Caudate nucleus (tissue), 63 donors: ENCODE measurements at places on chromosomes 12 and 14.

DNA sequence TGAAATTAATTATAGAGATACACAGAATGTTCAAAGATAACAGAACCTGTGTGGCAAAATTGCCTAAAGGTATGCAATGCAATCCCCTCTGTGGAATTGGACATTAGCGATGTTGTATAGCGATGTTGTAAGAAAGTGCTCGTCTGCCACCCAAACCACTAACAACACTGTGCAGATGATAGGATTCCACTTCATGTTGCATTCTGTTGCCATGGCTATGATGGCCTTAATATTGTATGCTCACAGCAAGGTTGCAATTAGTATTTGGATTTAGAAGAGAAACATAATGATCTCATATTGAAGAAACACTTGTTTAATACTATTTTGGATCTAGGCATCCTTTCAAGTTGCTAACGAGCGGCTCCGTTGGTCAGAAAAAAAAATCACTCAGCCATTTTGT, 260.3 kb downstream of the BCAT1 start:
- DNase-seq: no peak

GRCh38 chr12:114015851-114016250, 49.7 kb upstream of the RBM19 start:
- DNase-seq: no peak

DNA sequence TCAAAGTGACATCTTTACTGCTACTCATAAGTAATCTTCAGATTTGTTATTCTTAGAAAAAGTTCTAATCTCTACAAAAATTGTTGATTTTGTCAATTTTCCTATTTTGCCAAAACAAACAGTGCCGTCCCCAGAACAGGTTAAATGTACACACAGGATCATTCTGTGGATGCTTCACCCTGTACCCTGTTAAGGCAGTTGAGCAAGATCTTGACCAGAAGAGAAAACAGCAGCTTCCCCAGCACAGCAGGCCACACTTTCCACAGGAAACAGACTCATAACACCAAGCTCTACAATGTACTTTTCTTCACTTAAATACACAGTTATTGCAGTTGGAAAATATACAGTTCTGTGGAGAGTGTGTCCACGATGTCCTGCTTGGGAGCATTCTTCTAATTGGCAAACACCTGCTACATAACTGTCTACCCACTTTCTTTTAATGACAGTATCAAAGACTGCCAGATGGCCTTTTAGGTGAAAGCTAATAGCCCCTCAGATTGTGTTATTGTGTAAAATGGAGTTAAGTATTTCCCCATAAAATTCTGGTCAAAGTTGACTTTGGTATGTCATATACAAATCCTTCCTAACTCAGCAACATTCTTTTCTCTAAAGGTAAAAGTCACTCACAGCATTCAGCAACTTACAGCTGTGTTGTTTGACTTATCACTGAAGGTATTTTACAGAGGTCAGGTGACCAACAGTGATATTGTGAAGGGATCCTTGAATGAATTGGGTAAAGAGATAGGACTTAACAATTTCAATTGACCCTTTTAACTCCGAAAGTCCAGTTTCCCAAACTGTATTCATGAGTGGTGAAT, 77.0 kb downstream of the SEC23A start:
- no peak for DNase-seq

DNA sequence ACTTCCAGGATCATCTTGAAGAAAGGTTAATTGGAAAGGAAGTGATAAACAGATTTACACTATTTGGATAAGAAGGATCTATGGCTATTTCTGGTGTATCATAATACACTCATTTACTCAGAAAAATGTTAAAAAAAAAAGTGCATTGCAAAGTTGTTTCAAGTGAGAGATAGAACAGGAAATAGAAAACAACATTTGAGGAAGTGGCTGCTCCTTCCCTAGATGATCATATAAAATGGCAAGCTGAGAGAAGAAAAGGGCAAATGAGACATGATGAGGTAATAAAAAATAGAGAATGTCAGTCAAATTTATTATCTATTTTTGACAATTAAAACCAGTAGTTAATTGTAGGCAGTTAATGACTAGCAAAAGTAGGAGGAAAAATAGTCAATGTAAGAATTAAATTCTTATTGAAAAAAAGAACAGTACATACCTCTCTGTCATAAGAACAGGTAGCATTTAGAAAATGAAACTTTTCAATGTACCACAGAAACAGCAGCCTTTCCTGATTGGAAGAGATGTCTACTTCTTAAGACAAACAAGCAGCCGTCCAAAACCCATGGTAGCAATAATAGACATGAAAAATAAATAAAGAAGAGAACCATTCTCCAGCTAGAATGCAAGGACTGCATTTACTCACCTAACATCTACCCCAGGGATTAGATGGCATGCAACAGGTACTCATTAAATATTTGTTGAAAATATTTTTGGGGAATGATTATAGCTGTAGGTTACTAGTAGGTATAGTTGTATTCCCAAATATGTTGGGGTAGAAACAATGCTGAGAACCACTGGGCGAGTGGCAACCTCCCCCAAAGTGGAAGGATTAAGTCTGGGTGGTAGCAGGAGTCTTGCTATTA, 63.9 kb upstream of the GRIP1 start:
- no peak for DNase-seq

- no peak for DNase-seq
Observed at GRCh38 chr12:114313910-114314309, 92.0 kb downstream of the TBX5 start.

GRCh38 chr12:114447799-114448617, 42.1 kb upstream of the TBX5 start:
- no peak for DNase-seq

GRCh38 chr12:98456576-98457573, 58.5 kb upstream of the TMPO start:
- DNase-seq: no peak

GRCh38 chr12:106135781-106136180, 3.0 kb downstream of the NUAK1 start:
- DNase-seq: no peak

DNA sequence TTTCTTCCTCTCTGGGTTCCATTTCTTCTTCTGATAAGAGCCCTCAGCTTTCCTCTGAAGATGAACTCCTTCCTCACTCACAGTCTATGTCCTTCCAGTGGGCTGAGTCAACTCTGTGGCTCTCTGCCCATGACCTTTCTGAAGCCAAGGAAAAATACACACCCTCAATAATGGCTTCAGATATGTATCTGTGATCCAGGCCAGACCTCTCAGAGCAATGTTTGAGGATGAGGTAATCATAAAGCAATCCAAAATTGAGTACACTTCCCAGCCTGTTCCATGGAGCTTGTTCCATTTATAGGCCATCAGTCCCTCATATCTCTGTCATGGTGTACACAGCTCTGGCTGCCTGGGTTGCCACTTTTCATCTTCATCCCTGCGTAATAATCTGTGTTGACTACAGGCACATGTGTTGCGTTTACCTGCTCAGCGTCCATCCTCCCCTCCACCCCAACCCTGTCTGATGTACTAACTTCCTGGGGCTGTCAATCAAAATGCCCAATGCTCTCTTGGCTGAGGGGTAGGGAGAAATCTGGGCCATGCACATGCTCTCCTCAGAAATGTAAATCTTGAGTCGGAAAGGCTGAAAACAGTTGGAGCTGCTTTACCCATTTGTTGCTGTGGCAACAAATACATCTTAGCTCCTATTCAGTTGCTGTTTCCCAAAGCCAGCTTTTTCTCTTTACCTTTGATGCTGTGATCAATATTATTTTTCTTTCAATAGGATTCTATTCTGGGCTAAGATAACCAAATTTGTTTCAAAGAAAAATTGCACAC, 377.8 kb upstream of the TMEM132C start:
- no peak for DNase-seq

GRCh38 chr14:91523972-91524371, 13.9 kb upstream of the PPP4R3A start:
- no peak for DNase-seq

DNA sequence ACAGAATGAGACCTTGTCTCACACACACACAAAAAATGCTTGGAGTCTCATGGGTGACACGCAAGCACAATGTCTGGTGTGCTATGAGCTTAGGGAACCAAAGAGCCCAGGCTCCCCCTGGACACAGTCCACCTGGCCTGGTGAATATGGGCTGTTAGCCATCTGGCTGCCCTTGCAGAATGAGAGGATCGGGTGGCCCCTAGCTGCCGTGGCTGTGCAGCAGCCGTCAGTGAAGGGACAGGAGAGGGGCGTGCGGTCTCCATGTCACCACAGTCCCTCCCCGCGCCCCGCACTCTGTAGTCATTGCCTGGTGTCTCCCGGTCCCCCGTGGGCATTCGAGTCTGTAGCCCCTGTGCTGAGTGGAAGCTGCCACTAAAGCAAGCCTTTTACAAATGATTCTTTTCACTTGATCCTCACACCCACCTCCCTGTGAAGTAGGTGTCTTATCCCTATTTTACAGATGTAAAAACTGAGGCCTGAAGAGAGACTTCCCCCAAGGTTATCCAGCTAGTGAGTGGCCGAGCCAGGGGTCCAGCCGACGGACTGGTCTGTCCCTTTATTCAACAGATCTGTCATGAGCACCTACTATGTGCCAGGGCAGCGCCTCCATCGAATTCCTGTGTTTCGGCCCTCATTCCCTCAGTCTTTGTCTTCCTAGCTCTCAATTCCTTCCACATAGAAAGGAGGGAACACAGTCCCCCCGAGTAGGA, 18.8 kb downstream of the MVK start:
- DNase-seq: no peak

DNA sequence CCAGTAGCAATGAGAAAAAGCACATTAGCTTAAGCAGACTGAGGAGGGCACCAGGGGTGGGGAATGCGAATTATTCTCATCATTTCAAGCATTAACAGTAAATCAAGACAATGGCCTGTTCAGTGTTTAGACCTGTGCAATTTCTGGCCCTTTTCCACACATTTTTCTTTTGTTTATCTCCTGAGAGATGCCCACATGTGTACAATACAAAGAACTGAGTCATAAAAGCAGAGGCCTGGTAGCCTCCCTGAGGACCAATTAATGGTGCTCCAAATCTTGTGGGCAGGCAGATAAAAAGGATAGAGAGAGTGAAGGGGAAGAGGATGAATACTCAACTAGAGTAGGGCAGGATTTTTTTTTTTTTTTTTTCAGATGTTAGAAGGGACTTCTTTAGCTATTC, 480.8 kb downstream of the RERGL start:
- no peak for DNase-seq

GRCh38 chr14:94775871-94776210, 5.9 kb upstream of the GSC start:
- DNase-seq: no peak

DNA sequence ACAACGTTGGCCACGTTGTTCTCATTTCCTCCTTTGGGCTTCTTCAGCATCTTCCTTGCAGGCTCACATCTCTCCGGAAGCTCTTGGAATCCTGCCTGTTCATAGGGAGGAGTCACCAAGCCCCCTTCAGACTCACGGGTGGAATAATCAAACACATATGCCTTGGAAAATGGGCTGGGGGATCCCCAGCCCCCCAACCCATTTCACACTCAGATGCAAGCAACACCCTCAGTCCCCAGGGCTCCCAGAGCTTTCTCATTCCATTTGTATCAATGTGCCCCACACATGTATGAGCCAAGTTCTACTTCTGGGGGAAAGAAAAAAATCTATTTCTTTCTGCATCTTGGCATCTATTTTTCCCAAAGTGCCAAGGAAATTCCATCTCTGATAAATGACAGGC, 33.1 kb downstream of the WSCD2 start:
- DNase-seq: no peak
